ENCODE measurements at places on chromosomes 2 and 18.

DNA sequence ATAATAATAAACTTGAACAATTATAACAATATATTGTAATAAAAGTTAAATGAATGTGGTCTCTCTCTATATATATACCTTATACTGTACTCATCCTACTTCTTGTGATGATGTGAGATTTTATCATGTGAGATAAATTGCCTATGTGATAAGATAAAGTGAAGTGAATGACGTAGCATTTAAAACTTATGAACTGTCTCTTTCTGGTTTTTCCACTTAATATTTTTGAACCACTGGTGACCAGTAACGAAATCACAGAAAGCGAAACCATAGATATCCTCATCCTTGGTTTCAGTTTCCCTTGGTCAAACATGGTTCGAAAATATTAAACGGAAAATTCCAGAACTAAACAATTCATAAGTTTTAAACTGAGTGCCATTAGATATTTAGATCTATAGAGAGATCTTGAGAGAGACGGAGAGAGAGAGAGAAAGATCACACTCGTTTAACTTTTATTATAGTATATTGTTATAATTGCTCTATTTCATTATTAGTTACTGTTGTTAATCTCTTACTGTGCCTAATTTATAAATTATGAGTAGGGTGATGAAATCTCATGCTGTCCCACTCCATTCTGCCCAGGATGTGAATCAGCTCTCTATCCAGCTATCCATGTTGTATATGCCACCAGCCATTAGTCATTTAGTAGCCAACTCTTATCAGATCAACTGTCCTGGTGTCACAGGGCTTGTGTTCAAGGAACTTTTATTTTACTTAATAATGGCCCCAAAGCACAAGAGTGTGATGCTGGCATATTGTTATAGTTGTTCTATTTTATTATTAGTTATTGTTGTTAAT lies 156.8 kb downstream of the THADA start:
- DNase-seq: no peak

GRCh38 chr2:73386342-73386868 lies 769 bp downstream of the ALMS1 start:
- DNase-seq: no peak

DNA sequence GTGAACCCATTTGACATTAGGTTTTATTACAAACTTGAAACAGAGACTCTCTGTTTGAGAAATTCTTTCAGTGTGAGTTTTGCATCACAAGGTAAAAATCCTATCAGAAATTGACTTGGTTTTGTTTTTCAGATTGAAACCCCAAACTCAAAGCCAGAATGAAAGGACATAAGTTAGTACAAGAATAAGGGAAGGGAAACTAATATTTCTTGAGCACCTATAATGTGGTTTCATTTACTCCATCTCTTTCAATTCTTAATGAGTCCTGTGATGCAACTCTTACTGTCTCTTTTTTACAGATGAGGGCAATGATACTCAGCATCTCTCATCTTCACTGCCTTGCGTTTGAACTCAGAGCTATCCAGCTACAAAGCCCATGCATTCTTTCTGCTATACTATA lies 210.0 kb upstream of the SIX3 start:
- no peak for DNase-seq

DNA sequence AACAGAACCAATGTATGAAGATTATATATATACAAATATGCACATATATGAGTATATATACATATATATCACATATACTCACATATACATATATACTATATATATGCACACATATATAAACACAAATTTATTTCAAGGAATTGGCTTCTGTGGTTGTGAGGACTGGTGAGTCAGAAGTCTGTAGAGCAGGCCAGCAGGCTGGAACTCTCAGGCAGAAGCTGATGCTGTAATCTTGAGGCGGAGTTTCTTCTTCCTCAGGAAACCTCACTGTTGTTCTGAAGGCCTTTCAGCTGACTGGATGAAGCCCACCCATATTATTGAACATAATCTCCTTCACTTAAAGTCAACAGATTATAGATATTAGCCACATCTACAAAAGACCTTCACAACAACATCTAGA lies 143.9 kb upstream of the CREB1 start:
- DNase-seq: no peak

DNA sequence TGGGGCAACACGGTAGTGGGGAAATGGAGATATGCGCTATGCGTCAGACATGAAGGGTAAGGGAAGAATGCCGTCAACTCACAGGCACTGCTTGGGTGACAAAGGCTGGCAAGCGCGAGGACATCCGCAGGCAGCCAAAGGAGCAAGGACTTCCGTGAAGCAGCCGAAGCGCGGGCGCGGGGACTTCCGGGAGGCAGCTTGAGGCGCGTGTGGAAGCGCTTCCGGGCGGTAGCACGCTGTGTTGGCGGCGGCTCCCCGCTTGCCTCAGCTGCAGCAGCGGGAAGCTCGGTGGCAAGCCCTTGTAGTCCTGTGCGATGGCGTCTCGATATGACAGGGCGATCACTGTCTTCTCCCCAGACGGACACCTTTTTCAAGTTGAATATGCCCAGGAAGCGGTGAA lies at the start of gene PSMA8:
Gene PSMA8, plus strand, starts transcription at position 218 of the 400 bp plus-strand sequence. Its CDS starts 97 bp downstream, at position 315.
- DNase-seq: peak; percentile 12

DNA sequence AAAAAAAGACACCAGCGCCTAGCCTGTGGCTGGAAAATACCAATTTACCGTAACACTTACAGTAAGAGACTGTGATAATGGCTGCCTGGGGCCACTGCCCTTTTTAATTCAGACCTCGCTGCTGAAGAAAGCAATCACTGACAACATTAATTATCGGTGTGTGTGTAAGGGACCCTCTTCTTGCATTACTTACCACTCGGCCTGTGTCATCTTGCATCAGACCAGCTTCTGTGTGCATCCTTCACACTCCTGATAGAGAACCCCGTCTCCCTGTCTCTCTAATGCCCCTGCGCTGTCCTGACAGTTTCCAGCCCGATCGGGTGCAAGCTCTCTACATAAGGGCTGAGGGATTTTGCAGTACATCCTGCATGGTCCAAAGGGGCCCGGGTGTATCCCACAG lies 124.4 kb downstream of the ZNF516 start:
- no peak for DNase-seq

GRCh38 chr2:123512547-123512946 lies 512.5 kb upstream of the CNTNAP5 start:
- no peak for DNase-seq

DNA sequence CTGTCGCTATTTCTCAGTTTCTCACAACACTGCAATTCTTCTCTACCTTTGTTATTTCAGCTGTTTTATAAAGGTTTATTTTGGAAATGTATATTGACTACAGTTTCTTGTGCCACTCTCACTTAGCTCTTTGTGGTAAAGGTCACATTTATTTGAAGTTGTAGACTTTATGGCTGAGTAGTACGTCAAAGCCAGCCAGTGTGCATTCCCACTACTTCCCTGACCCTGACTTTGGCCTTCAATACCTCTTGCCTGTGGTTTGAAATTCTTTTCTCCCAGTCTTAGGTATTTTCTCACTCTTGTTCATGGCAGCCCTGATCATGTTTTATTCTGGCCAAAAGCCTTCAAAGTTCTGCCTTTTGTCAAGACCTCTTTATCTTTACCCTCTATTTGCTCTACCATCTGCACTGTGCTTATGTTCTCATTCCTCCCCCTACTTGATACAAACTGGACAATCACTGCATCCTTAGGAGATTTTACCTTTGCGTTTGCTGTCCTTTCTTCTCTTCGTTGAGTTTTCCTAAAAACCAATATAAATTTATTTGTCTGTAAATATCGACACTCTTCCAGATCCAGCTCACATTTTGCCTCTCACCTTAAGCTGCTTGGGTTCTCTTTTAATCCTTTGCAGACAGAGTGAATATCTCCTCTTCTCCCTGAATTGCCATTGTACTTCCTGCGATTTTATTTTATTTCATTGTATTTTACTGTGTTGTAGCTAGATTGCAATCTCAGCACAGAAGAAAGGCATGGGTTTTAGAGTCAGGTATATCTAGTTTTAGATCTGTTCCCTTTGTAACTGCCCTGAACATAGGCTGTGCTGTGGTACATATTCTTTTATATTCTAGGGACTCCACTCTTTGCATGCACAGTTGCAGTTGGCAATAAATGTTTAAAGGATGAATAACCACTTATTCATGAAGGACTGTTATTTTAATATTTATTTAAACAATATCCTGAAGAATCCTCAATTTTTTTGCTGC lies 31.2 kb downstream of the GULP1 start:
- DNase-seq: no peak

GRCh38 chr2:222434204-222434603 lies 9.9 kb downstream of the SGPP2 start:
- no peak for DNase-seq

GRCh38 chr2:18520451-18521425 lies 39.7 kb downstream of the RDH14 start:
- peak; percentile 51 for DNase-seq

DNA sequence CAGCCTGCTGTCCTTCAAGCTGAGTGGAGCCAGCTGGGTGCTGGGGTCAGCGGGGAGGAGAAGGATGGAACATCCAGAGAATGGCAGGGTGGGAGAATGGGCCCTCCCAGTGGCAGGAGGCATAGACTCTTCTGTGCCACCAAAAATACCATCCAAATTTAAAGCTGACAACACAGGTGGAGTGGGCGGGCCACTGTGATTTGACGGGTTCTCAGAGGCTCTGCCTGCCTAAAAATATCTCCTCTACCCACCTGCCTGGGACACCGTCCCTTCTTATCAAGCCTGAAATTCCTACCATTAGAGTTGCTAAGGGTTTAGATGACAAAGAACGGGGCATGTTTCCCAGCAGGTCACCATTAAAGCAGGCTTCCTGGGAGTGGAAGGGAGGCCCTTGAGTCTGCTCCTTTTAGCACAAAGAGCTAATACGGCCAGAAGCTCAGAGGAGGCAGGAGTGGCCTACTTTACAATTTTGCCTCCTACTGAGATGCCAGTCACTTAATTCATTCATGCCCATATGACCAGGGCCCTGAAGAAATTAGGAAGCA lies 19.8 kb upstream of the MARCHF4 start:
- DNase-seq: no peak

DNA sequence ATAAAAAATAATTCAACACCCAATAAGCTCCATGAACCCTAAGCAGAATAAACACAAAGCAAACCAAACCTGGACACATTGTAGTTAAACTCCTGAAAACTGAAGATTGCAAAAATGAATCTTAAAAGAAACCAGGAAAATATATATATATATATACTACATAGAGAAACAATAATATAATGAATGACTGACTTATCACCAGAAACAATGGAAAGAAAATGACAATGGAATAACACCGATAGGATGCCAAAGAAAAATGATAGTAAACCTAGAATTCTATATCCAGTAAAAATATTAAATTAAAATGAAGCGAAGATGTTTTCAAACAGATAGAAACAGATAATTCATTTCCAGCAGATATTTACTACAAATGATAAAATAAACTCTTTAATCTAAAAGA lies 346.9 kb downstream of the IRS1 start:
- no peak for DNase-seq

GRCh38 chr18:43422518-43422917 lies 145.2 kb upstream of the SYT4 start:
- DNase-seq: no peak

GRCh38 chr2:42328148-42328833 lies 32.7 kb downstream of the COX7A2L start:
- DNase-seq: no peak

DNA sequence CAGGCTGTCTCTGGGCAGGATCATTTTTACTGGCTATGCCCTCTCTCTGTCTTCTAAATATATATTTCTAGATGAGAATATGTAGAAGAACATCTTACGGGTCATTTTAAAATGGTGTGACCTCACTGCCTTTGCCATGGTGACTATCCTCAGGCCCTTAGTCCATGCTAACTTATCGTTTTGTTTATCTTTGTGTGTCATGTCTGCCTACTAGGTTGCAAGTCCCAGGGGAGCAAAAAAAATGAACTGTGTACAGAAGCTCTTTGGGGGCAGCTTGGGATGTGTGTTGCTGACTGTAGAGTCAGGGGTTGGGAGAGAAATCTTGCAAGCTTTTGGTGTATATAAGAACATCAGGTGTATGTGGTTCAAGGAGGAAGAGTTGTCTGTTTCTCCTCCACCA lies 11.0 kb downstream of the CPSF3 start:
- DNase-seq: no peak

- no peak for DNase-seq
Measured at GRCh38 chr2:218895326-218895725, 14.7 kb downstream of the WNT10A start.

GRCh38 chr2:219104107-219105035 lies 43.6 kb upstream of the IHH start:
- no peak for DNase-seq

DNA sequence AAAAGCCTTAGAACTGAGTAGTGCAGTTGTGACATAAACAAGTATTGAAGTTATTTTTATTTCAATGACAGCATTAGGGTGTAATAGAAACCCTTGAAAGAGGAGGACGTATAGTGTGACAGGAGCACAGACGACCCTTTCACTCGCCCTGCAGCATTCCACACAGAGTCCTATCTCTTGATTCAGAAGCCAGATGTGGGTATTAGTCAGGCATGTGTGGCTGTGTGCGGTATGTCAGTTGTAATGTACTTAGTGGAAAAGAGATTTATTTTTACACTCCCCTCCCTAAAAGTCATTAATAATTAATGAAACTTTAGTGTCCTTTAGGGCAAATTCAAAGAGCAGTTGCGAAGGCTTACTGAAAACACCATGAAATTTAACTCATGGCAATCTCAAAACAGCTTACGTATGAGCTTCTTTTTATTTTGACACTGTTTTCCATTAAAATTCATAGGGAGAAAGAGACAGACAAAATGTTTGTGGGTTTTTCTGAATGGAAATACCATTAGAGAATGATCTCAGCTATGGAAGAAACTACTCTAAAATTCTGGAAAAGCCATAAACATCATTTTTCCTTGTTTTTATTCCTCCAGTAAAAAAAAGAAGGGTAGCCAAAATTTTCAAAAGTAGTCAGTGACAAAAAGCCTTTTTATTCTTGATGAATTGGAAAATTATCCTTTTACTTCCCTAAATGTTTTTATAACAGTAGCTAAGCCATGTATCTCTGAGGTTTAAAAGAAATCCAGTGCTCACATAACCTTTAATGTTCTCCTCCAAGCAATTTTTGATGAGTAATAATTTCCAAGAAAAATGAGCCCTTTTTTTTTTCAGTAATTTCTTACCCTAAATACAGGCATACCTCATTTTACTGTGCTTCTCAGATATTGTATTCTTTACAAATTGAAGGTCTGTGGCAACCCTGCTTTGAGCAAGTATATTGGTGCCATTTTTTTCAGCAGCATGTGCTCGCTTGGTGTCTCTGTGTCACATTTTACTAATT lies 84.0 kb upstream of the DSEL start:
- DNase-seq: no peak

- DNase-seq: no peak
Measured at GRCh38 chr2:175932675-175933074, 69.4 kb downstream of the LNPK start.

DNA sequence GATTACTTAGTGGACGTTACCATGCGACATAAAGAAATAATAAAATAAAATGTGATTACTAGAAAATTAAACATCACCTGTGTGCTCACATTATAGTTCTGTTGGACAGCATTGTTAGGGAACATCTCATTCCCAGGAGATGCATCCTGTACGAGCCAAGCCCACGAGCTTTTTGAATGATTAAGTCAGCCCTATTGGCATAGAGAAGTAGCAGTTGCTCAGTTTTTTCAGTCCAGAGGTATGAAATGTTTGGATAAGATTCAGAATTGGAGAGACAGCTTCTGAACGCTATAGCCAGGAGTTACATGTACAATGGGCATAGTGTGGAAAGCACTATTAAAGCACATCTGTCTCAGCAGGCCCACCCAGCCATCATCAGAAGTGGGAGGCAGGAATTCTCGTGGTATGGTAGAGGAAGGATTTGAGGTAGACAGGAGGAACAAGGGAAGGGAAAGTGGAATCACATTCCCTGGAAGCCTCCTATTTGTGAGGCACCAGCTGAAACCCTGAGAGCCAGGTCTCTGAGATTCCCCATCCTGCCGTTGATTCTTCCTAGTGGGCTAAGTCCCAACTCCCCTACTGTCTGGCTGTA lies 8.6 kb downstream of the SPATS2L start:
- DNase-seq: no peak

All from stimulated activated CD4-positive, alpha-beta T cell treated with anti-CD3 and anti-CD28 coated beads, Interleukin-12 subunit alpha, Interleukin-12 subunit beta, amount 100 ng/mL, for 24 hours (primary cell).